ENCODE measurements at places on chromosomes 3 and 15. TPM values are rescaled to one million over a fixed set of nuclear protein-coding genes. Genes with fewer than 3 reads are reported as not detected.

Gene UROC1
- not detected for total RNA-seq

Gene CAND2
- 0.72 TPM for total RNA-seq

Gene SLC12A1
- total RNA-seq: not detected

Gene CHL1
- total RNA-seq: 2.9 TPM

Gene SLC9C1
- 0.15 TPM for total RNA-seq

Gene MASP1
- 0.52 TPM for total RNA-seq

Gene C3orf22
- total RNA-seq: not detected

Gene TRPM1
- total RNA-seq: not detected

DNA sequence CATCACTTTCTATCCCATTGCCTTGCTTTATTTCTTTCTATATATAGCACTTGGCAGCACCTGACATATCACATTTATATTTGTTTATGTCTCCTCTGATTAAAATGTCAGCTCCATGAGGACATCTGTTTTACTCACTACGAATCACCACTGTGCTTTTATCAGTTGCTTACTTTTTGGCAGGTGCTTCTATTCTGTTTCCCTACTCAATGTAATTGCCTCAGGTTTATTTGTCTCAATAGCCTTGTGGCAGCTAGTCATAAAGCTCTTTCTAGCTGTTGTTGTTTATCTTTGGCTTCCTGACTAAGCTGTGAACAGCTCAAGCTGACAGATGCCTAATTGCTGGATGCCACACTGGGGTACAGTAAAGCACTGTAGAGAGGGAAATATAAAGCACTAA is 85.5 kb downstream of the VPS13C start:
- DNase-seq: no peak

DNA sequence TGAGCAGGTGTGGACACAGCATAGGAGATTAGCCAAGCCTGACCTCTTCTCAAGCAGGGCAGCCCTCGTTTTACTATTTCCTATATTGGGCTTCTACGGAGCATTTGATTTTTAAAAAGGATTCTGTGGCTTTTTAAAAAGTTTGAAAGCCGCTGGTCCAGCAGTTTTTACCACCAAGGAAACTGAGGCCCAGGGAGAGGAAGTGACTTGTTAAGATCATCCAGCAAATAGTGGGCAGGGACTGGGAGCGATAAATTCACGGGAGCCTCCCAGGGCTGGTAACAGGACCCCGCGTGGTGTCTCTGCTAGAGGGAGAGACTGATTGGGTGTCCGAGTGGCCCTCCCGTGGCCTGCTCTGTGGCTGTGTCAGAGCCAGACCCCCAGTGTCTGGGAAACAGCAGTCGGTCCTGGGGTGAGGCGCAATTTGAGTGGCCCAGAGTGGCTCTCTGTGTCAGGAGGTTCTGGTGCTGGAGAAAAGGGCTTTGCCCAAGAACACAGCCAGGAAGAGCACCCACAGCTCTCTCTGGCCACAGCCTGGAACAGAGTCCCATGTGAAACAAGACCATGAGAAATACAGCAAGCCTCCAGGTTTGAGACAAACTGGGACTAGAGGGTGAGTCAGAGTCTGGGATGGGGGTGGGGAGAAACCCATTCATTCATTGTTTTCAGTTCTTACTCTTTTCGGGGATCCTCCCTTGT is 4.2 kb downstream of the FURIN start:
- peak; percentile 29 for DNase-seq

DNA sequence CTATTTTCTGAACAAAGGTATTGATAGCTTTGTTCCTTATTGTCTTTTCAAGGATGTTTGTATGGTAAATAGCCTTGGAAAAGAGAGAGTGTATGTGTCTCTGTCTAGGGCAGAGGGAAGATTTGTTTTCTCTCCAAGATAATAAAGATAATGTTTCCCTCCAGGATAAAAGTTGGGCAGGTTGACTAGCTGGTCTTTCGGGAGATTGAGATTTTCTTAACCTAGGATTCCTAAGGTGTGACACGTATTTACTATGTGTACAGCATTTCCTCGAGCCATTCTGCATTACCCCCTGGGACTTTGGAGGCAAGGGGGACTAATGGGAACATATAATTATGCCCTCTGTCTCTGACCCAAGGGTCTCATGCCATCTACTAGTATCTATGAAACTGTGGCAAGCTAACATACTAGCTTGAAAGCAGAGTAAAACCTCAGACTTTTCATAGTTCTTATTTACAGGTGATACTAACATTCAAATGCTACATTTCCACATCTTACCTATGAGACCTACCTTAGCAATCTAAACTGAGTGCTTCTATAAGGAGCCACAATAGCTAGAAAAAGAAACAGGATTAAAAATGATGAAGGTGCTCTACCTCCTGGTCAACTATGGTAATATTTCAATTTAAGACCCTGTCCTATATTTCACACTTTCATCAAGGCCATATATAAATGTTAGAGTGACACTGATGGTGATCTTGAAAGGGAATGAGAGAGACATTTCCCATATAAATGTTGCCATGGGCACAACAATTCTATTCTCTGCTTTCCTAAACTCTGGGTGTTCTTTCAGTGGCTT is 252.9 kb upstream of the CBLB start:
- no peak for DNase-seq

- DNase-seq: no peak
Observed at GRCh38 chr3:33392703-33393125, 47.5 kb downstream of the UBP1 start.

DNA sequence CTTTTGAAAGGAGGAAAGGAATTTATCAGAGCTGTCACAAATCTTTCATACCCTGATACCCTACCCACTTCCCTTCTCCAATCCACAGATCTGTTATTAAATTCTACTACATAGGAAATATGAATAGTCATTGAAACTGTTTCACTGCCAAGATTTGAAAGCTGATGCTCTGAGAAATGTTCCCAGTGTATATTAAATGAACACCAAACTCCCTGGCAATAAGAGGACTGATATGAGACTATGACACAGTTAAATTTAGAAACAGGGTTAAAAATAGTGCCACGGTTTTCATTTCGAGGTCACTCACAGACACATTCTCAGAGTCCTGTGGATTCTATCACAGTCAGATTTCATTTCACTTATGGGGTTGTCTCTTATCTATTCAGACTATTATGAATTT is 27.2 kb upstream of the GBE1 start:
- DNase-seq: no peak

- DNase-seq: no peak
Observed at GRCh38 chr15:85821545-85821944, 26.8 kb upstream of the KLHL25 start.

GRCh38 chr3:71355862-71356261 is 227.7 kb downstream of the FOXP1 start:
- no peak for DNase-seq

DNA sequence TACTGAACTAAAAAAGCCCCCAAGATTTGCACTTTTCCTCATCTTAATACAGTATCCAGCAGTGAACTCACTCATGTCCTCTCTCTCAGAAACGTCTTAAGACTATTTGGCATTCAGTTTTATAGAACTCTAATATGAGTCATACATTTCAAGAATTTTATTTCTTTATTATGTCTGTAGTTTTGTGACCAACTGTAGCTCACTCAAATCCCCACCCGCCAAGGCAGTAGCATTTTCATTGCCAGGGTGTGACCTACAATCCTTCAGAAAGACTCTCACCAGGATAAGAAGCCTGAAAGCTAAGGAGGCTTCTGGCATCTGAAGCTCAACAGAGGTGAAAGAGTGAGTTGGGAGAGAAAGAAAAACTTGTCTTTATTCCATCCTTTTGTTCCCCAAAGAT is 537.1 kb downstream of the RSL24D1 start:
- DNase-seq: peak; percentile 53
